ENCODE measurements at places on chromosomes 5 and 9. TPM values are rescaled to one million over a fixed set of nuclear protein-coding genes. Genes with fewer than 3 reads are reported as not detected.

The OR1J2 gene
- not detected for total RNA-seq

DNA sequence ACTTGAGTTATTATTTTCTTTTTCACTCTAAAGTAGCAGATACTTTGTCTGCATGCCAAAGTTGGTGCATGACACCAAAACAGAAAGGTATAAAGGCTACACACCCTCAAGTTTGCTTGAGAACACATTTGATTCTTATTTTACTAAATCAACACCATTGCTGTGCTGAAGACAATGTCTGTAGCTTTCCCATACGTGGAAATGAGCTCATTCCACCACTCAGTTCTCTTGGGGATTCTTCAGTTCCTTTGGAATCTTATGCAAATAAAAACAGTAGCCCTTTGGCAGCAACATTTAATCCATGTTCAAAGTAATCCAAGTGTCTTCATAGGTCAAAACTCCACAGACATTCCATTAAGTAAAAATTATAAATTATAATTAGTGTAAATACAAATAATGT, 264.9 kb downstream of the TLE1 start:
- no peak for DNase-seq

- DNase-seq = no peak
Observed at GRCh38 chr9:69916950-69917349, 96.3 kb downstream of the CFAP95 start.

GRCh38 chr5:137072361-137073115, 426.6 kb downstream of the SPOCK1 start:
- no peak for DNase-seq

GRCh38 chr9:85742597-85742936, 813 bp upstream of the AGTPBP1 start:
- no peak for DNase-seq

DNA sequence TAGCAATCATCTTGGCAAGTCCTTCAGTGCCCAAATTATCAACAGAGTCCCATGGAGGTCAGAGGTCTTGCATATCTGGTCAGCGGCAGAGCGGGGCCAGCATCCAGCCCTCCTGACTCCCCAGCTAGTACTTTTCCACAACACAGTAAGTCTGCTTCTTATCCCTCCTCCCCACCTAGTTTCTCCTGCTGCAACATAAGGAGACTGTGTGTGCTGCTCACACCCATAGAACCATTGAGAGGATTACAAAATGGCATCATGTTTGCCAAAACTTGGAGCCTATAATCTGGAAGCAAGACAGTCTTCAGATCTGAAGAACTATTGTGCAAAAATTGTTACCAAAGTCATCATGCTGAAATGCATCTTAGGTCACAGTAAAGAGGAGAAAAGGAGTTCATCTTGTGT, 125.8 kb upstream of the ZNF366 start:
- DNase-seq = no peak

DNA sequence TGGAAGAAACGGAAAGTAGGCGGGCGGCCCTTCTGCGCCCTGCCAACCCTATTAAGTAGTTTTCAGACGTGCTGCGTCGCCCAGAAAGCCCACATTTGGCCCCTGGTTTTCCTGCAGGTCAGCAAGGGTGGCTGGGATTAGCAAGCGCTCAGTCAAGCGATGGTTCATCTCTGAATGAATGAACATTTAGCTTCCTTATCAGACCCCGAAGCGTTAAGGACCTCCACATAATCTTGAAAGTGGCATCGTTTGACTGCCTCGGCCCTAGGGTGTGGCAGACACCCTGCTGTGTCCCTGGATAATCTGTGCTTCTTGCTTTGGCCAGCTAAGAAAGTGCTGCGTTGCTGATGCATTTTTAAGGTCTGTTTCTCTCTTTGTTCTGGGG, 684 bp downstream of the TOR1B start:
- no peak for DNase-seq

The GPR107 gene
- 30.7 TPM for total RNA-seq

GRCh38 chr5:123215929-123216702, 127.1 kb downstream of the PRDM6 start:
- DNase-seq = no peak

The SUSD3 gene
- total RNA-seq = 6.2 TPM

DNA sequence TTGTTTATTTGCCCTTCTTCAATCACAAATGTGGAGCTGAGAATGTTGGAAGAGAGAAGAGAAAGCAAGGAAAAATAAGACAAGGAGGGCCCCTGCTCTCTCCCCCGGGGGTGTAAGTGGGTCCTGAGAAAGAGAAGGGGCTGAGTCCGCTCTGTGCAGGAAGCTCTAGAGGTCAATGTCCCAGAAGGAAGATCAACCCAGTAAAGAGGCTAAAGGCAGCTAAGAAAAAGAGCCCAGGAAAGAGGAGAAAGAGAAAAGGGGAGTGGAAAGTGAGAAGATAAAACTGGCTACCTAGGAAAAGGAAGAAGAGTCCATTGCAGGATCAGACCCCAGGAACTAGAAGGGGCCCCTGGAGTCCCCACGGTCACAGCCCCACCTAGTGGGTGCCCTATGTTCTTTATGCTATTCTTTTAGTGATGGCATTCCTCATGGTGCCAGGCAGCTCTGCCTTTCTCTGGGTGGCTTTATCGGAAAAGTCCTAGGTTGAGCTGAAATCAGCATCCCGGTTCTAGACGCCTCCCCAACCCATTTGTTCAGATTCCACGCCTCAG, 583.4 kb downstream of the ACTL7B start:
- DNase-seq = no peak

- DNase-seq = peak; percentile 97
Observed at GRCh38 chr5:150544611-150545219, 36.8 kb downstream of the NDST1 start.

The DCANP1 gene
- not detected for total RNA-seq

- no peak for DNase-seq
Observed at GRCh38 chr9:69744688-69745380, 15.0 kb downstream of the PTAR1 start.

DNA sequence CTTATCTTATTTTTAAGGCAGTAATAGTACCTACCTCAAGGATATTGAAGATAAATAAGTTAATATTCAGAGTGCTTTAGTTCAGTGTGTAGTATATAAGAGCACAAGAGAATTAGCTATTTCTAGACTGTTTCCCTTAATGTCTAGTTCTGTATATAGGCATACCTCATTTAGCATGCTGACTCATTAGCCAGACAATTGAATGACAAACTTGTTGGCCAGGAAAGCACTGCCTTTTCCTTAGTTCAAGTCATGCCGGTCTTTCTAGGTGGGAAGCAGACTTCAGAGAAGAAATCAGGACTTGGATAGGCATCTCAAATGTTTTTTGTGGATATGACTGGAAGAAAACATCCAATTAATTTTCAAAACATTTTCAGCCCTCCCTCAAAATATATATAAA, 3.2 kb upstream of the FBXO4 start:
- no peak for DNase-seq

The IER5L gene
- total RNA-seq = 1.0 TPM

- no peak for DNase-seq
Observed at GRCh38 chr5:14996997-14997396, 125.4 kb upstream of the ANKH start.

GRCh38 chr5:167205881-167206280, 1085.6 kb upstream of the WWC1 start:
- DNase-seq = no peak

DNA sequence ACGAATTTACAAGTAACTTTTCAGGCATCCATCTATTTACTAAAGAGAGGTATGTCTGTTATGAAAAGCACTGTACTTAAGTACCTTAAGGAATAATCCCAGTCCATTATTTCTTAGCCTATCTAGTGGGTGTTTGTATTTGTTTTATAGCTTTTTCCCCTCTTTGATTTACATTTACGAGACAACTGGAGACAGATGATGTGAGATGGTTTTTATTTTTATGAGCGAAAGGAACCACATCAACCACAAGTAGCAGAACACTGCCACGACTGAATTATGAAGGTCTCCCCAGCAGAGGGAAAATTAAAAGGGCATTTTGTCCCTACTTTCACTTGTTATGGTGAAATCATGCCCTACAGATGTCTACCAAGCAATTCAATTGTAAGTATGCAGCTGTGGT, 357.8 kb downstream of the NFIB start:
- DNase-seq = no peak

DNA sequence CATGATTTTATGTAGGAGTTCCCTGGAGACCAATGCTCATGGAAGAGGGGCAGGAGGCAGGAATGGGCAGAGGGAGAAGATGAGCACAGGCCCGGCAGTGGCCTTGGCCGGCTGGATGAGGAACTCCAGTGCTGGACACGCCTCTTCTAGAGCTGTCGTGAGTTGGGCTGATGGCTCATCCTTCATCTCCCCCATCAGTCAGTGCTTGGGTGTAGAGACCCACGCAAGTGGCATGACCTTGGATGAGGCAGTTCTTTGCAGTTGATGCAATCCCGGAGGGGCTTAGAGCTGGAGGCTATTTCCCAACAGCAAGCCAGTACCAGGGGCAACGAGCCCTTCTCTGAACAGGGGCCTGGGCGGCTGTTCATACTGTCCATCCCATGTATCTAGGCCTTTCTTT, 25.5 kb upstream of the ARAP3 start:
- DNase-seq = no peak

- DNase-seq = peak; percentile 17
Observed at GRCh38 chr9:123174887-123175518, 93.4 kb downstream of the STRBP start.

DNA sequence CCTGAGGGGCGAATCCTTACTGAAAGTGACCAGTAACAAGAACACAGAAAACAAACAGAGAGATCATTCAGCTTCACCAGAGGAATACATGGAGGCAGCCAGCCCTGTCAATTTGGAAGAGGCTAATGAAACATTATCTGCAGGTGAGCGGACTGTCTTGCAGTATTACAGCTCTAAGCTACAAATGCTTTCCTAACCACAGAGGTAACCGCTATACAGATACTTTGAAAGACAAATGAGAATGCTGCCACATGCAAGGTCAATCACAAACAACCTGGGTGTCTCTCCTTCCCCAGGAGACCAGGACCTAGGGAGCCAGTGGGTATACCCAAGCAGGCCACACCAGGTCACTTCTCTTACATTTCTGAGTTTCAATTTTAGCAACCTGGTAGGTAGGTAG, 30.2 kb downstream of the EFNA5 start:
- no peak for DNase-seq

DNA sequence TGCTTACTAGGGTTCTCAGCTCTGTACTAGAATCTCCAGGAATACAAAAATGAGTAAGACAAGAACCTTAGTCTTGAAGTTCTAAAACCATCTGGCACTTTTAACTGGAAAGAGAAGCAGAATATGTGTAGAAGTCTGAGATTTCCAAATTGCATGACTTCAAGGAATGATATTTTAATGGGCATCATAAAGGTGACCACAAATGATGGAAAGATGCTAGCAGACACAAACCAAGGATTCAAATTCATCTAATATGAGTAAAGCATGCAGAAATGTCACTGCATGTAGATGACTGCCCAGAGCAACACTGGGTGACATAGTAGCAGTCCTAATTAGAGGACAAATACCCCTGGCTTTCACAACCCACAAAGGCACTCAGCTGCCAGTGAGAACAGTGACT, 117.2 kb downstream of the RPS23 start:
- no peak for DNase-seq

- no peak for DNase-seq
Observed at GRCh38 chr5:106303911-106304310, 1366.8 kb downstream of the EFNA5 start.

The RELL2 gene
- total RNA-seq = 18.6 TPM

DNA sequence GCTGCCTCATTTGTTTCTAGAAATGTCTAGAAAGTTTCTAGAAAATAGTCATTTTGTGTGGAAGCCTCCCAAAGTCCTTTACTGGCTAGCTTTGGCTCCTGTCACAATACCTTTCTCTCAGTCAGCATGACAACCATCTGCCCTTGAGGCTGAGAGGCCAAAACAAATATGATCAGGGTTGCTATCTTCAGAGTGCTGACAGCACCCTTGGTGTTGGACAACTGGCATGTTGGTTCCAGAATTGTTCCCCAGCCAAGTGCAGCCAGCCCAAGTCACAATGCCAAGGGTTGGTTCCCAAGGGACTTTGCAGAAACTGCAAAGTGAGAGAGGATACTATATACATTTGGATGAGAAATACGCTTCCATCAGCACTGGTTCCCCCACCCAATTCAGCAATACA, 140.9 kb upstream of the GAS1 start:
- no peak for DNase-seq

DNA sequence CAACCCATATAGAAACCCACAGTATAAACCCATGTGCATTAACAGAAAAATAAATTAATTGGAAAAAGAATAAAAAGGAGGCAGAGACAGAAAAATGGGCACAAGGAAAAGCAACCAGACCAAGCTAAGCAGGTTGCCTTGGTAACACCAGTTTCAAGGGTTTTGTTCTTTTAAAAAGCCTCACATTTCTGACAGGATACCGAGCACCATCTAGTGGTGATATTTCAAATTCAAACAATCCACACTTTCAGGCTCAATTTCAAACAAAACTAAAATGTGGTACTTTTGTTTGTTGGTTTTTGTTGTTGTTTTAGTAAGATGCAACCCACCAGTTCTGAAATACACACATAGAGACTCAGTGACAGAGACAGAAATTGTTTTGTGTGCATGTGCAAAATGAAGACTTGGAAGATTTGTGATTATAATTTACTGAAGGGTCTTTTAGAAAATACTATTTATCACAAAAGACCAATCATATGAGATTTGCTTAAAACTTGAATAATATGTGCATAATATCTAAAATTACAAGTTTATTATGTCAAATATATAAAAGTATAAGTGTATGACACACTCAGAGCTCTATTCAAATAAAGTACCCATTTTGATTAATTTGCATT, 318.2 kb downstream of the SLCO4C1 start:
- no peak for DNase-seq

The NR5A1 gene
- 0.42 TPM for total RNA-seq

DNA sequence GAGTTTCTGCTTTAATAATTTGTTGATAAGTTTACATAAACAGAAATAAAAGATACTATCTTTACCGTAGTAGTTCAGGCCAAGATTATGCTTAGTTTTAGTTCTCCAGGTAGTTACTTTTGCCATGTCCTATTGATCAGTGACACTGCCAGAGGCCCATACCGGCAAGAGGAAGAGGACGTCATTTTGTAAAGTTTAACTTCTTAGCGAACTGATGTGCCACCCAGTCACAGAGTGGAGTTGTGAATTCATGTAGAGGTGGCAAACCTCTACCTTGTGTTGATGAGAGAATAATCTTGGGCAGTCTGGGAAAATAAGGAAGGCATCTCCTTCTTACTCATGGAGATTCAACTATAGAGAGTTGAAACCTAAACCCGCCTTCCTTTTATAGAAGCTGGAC, 21.8 kb downstream of the RGMB start:
- DNase-seq = no peak

- no peak for DNase-seq
Observed at GRCh38 chr5:170493028-170493820, 10.6 kb upstream of the KCNIP1 start.

GRCh38 chr5:26470439-26470838, 567.9 kb downstream of the CDH9 start:
- DNase-seq = no peak

The OR1Q1 gene
- total RNA-seq = not detected

- DNase-seq = no peak
Observed at GRCh38 chr5:157164521-157164920, 1.5 kb downstream of the GARIN3 start.

The SH3TC2 gene
- 0.77 TPM for total RNA-seq

GRCh38 chr9:109497226-109498153, 617 bp downstream of the PTPN3 start:
- no peak for DNase-seq

GRCh38 chr5:151798674-151799073, 26.9 kb downstream of the G3BP1 start:
- DNase-seq = no peak

The HSPB3 gene
- total RNA-seq = not detected

The PDE8B gene
- total RNA-seq = 1.1 TPM
